ENCODE measurements at places on chromosomes 12 and 14. TPM values are rescaled to one million over a fixed set of nuclear protein-coding genes. Genes with fewer than 3 reads are reported as not detected.

GRCh38 chr12:120835657-120836056, 68.5 kb downstream of the SPPL3 start:
- no peaks in the 10 kb centered on the region for H3K36me3 ChIP-seq
- no peaks in the 10 kb centered on the region for H3K27me3 ChIP-seq
- H3K4me3 ChIP-seq, result peak overlapping the region; percentile 16
- peak overlapping the region; percentile 22 for H3K27ac ChIP-seq

GRCh38 chr12:62716866-62717525, 218.0 kb downstream of the PPM1H start:
- no peak overlapping the region for H3K27ac ChIP-seq
- no peak overlapping the region for H3K4me3 ChIP-seq
- H3K36me3 ChIP-seq, result no peaks in the 10 kb centered on the region
- H3K27me3 ChIP-seq, result no peaks in the 10 kb centered on the region
- no peak for DNase-seq
- peaks cover 3% of the 10 kb centered on the region for H3K4me1 ChIP-seq

DNA sequence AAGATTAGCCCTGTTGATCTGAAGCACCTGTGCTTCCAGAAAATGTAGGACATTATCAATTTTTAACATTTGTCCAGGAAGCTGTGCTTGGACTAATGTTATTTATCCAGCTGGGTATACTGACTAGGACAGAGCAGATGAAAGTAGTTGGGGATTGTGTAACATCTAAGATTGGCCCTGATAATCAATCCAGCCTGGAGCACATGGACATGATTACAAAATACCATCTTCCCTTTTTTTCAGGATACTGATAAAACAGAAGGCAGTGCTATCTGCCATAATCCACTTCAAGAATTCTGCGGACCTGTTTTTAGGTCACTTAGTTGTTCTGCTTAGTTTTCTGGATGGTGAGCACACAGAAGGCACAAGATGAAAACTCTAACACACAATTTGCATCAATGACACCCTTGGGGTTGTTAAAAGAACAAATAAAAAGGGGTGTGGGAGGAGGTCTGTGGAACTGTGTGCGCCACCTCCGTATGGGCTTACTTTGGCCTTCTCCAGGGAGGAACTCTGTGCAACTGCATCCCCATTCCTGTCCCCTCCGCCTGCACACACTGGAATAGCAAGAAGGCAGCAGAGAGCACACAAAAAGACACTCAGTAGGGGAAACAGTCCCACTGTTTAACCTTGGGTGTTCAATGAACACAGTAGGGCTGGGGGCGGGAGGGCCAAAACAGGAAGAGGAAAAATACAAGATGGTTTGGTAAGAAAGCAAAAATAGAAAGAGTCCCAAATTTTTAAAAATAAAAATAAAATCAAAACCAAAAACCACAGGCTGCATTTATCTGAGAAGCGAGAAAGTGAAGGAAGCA, 31.1 kb upstream of the DUSP6 start:
- no peaks in the 10 kb centered on the region for H3K36me3 ChIP-seq
- H3K4me3 ChIP-seq, result peak overlapping the region; percentile 59
- peak overlapping the region; percentile 54 for H3K27ac ChIP-seq
- DNase-seq, result no peak
- no peaks in the 10 kb centered on the region for H3K27me3 ChIP-seq

GRCh38 chr12:54059668-54060067, 6.0 kb downstream of the HOXC4 start:
- peaks cover 6% of the 10 kb centered on the region for H3K4me1 ChIP-seq
- no peak for DNase-seq
- H3K4me3 ChIP-seq, result no peak overlapping the region
- H3K27me3 ChIP-seq, result no peaks in the 10 kb centered on the region
- no peaks in the 10 kb centered on the region for H3K36me3 ChIP-seq
- H3K27ac ChIP-seq, result no peak overlapping the region

GRCh38 chr14:101954501-101954900, 9.9 kb upstream of the DYNC1H1 start:
- no peaks in the 10 kb centered on the region for H3K36me3 ChIP-seq
- peaks cover under 1% of the 10 kb centered on the region for H3K4me1 ChIP-seq
- no peak for DNase-seq
- no peak overlapping the region for H3K27ac ChIP-seq
- no peak overlapping the region for H3K4me3 ChIP-seq

DNA sequence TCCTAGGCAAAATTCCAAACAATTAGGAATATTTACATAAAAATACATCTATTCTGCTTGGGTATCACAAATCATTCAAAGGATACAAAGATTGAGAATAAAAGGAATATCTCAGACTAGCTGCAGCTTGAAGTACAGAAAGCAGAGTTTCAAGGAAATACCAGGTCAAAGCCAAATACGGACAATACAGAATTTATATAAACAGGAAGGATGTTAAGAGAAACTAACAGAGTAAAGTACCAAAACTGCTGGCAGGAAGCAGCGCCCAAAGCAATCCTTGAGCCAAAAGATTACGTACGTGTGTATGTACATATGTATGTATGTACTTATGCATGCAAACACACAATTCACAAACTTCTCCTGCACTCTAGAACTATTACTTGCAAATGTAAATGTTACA, 86.6 kb downstream of the PPP1R12A start:
- DNase-seq, result no peak
- H3K36me3 ChIP-seq, result peaks cover 7% of the 10 kb centered on the region
- H3K27me3 ChIP-seq, result no peaks in the 10 kb centered on the region
- peaks cover 32% of the 10 kb centered on the region for H3K4me1 ChIP-seq
- no peak overlapping the region for H3K4me3 ChIP-seq

DNA sequence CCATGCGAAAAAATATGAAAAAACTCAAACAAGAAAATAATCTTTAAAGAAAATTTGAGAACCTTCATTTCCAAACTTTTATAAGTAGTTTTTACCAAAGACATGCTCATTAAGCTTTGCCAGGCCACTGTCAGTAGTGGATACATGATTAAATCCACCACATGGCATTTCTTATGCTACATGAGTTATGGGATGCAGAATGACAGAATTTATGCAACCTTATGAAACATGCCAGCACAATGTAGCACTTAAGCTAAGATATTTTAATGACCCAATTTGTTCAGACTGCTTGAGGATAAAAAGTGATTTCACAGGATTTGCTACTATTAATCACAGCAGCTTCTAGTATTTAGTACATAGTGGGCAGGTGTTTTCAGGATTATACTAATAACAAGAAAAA, 123.3 kb downstream of the ATP23 start:
- no peaks in the 10 kb centered on the region for H3K4me1 ChIP-seq
- no peaks in the 10 kb centered on the region for H3K27me3 ChIP-seq
- H3K27ac ChIP-seq, result no peak overlapping the region
- H3K4me3 ChIP-seq, result no peak overlapping the region
- DNase-seq, result no peak
- H3K36me3 ChIP-seq, result no peaks in the 10 kb centered on the region

- H3K27ac ChIP-seq, result no peak overlapping the region
- no peaks in the 10 kb centered on the region for H3K4me1 ChIP-seq
- H3K36me3 ChIP-seq, result no peaks in the 10 kb centered on the region
These were observed 26.2 kb upstream of the ETNK1 start for GRCh38 chr12:22598763-22599161.

DNA sequence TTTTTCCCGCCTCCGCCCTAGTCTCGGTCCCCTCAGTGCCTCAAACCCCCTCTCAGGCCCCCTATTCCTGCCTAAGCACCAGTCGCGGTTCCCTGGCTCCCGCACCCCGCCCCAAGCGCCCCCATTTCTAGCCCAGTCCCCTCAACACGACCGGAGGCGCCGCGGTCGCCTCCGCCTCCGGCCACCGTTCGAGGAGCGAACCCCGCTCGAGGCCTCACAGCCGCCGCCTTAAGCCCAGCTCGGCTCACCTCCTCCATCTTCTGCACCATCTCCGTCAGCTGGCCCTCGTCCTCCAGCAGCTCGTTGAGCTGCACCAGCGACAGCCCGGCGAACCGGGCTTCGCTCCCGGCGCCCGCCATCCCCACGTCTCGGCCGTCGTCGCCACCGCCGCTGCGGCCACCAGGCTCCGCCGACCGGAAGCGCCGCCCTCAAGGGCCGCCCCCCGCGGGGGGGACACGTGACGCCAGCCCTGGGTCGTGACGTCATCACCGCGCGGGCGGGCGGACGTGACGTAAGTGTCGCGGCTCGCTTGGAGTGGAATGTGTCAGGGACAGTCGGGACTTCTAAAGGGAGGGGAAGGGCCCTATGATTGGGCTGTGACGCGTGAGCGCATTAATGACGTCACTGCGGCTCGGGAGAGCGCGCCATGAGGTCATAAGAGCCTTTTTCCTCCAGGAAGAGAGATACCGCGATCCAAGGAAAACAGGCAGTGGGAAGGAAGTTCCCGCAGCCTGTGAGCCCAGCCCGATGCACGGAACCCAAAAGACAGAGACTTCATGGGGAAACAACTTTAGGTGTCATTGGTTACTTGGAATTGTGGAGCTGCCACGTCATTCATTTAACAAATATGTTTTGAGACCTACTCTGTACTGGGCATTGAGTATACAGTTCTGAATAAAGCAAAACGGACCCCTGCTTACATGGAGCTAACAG, at the start of gene VPS37B:
Gene VPS37B (minus strand): TSS at position 421 of the 933 bp plus-strand sequence. CDS start 62 bp downstream, at position 359.
- H3K4me3 ChIP-seq, result peak within 1 kb of the TSS; percentile 91
- no peaks in the 10 kb centered on the region for H3K36me3 ChIP-seq
- peak within 1 kb of the TSS; percentile 84 for H3K27ac ChIP-seq
- no peaks in the 10 kb centered on the region for H3K27me3 ChIP-seq

- H3K27me3 ChIP-seq, result no peaks in the 10 kb centered on the region
- H3K36me3 ChIP-seq, result no peaks in the 10 kb centered on the region
- no peak for DNase-seq
These were observed 485.9 kb downstream of the APAF1 start for GRCh38 chr12:99130808-99131553.

DNA sequence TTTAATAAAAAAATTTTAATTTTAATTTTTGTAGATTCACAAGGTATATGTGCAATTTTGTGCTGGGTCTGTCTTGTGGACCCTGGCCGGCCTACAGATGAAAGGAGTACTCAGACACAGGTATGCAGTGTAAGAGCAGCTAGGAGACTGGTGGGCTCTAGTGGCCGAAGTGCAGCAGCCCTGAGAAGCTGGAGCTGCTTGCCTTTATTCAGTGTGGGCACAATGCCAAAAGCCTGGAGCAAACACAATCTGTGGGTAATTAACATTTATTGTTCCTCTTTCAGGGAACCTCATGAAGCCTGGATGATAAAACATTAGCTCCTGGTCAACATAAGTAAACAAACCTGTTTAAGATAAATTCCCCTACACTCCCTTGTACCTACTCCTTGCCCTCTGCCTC, 135.7 kb upstream of the SEL1L start:
- H3K36me3 ChIP-seq, result no peaks in the 10 kb centered on the region
- DNase-seq, result no peak
- H3K4me3 ChIP-seq, result no peak overlapping the region
- H3K4me1 ChIP-seq, result peaks cover 16% of the 10 kb centered on the region
- no peaks in the 10 kb centered on the region for H3K27me3 ChIP-seq
- no peak overlapping the region for H3K27ac ChIP-seq

DNA sequence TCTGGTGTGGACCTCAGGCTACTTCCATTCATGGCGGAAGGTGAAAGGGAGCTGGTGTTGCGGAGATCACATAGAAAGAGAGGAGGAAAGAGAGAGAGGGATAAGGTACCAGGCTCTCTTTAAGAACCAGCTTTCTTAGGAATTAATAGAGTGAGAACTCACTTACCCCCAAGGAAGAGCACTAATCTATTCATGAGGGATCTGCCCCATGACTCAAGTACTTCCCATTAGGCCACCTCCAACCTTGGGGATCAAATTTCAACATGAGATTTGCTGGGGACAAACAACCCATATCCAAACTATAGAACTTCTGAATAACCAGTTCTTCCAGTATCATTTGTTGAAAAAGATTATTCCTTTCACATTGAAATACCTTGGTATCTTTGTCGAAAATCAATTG, 34.0 kb upstream of the C2CD5 start:
- no peak overlapping the region for H3K4me3 ChIP-seq

The PPFIA2 gene
- total RNA-seq, result 51.1 TPM

The CISTR gene
- not detected for total RNA-seq

The SSTR1 gene
- 0.95 TPM for total RNA-seq

The CLEC4E gene
- total RNA-seq, result 5.6 TPM

The LRTM2 gene
- not detected for total RNA-seq

The RTN1 gene
- 66.5 TPM for total RNA-seq

The FBXO33 gene
- total RNA-seq, result 23.0 TPM

The NAV3 gene
- 11.6 TPM for total RNA-seq

The HOMEZ gene
- 4.6 TPM for total RNA-seq

The NFE2 gene
- total RNA-seq, result 1.8 TPM

The C12orf54 gene
- total RNA-seq, result not detected

The KRT3 gene
- total RNA-seq, result not detected

The DHRS2 gene
- not detected for total RNA-seq
